Endodermal cell (in vitro differentiated cells): ENCODE measurements at places on chromosomes 4 and X. TPM values are rescaled to one million over a fixed set of nuclear protein-coding genes. Genes with fewer than 3 reads are reported as not detected.
A peak's percentile ranks its signal among the peaks of the same experiment; 100 is the strongest.

DNA sequence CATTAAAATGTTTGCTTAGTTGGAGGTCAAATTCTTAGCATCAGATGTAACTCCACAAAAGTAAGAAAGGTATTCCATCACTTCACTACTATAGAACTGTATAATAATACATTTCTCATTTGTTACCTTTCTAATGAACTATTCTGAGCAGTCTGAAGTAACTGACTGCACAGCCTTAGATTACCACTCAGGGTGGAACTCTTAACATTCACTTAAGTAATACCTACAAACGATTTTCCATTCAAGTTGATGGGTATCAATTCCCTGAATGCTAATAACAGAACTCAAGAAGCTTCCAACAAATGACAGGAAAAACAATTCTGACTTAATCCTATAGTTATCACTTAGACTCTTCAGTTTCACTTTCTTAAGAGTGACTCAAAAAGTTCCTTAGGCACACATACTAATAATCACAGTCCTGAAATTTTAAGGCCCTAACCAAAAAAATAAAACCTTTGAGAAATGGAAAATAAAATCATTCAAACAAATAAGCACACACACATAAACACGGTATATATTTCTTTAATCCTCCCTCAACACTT, 20.9 kb downstream of the HNRNPD start:
- no peak for DNase-seq
- H3K36me3 ChIP-seq: peaks cover 97% of the 10 kb centered on the region
- H3K4me1 ChIP-seq: no peaks in the 10 kb centered on the region
- H3K27me3 ChIP-seq: no peaks in the 10 kb centered on the region
- H3K27ac ChIP-seq: no peak overlapping the region

AFM gene
- total RNA-seq: not detected in 2 replicates

DNA sequence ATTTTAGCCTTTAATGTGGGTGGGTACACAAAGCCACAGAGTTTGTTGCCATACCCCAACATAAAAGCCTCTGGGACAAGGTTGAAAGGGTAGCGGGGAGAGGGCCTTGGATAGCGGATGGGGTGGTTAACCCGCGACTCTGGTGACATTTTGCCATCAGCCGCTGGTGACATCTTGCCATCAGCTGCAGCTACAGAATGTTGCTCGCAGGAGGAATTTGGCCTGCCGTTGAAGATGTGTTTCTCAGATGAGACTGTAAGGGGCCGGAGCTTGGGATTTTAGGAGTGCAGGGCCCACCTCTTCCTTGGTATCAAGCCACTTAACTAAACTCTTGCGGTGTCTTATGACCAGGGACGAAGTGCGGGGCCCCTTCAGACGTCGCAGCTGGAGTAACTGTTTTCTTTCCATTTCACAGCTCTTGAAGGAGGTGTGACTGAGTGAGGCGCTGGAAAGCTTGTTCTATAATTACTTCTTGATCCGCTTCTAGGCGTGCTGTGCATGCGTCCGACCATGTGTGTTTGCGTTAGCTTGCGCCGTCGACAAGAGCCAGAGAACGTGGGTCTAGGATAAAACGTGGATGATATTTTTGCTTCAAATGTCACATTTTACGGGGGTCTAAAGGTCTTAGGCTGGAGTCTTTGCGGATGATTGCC, 820 bp upstream of the RASL11B start:
- H3K36me3 ChIP-seq: peaks cover 30% of the 10 kb centered on the region
- peak overlapping the region; percentile 96 for H3K4me3 ChIP-seq
- no peaks in the 10 kb centered on the region for H3K4me1 ChIP-seq
- H3K27me3 ChIP-seq: no peaks in the 10 kb centered on the region
- peak; percentile 66 for DNase-seq

WDFY3 gene
- 90.3 and 103 TPM in 2 replicates for total RNA-seq

CYSLTR1 gene
- 0.24 to 0.36 TPM in 2 of 3 replicates, not detected in the other for total RNA-seq

PDZD4 gene
- total RNA-seq: 68.3 and 84.4 TPM in 2 replicates

GRCh38 chrX:132875650-132876522, 82.5 kb downstream of the HS6ST2 start:
- H3K27me3 ChIP-seq: no peaks in the 10 kb centered on the region
- no peaks in the 10 kb centered on the region for H3K36me3 ChIP-seq
- peaks cover 16% of the 10 kb centered on the region for H3K4me1 ChIP-seq
